ENCODE measurements at places on chromosomes 1 and 21.

DNA sequence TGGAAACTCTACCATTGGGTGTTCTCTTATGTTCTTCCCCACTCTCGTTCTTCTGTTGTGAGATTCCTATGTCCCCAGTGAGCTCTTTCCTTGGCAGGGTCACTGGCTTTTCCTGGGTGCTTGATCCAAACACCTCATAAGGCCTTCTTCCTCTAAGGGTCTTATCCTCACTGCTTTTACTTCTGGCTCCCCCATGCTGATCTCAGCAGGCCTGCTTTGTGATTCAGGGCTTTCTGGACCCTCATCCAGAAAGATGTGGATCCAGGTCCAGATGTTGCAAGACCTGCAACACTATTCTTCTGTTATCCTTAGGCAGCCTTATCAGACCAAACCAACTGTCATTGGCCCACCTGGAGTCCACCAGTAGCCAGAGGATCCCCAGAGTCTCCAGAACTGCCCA lies 11.2 kb upstream of the MYOG start:
- no peak for DNase-seq

GRCh38 chr1:118333601-118334210 lies 148.7 kb upstream of the SPAG17 start:
- DNase-seq, result no peak

- DNase-seq, result no peak
Observed at GRCh38 chr1:19151537-19151936, 58.5 kb downstream of the UBR4 start.

GRCh38 chr1:161259345-161259702 lies 779 bp downstream of the PCP4L1 start:
- DNase-seq, result no peak

- no peak for DNase-seq
Observed at GRCh38 chr1:211985556-211986264, 49.6 kb downstream of the INTS7 start.

- DNase-seq, result no peak
Observed at GRCh38 chr1:53172426-53173128, 24.0 kb upstream of the CPT2 start.

Measured in right renal pelvis (tissue), 4 donors.